ENCODE measurements at places on chromosomes 7 and 10.
A peak's percentile ranks its signal among the peaks of the same experiment; 100 is the strongest.

DNA sequence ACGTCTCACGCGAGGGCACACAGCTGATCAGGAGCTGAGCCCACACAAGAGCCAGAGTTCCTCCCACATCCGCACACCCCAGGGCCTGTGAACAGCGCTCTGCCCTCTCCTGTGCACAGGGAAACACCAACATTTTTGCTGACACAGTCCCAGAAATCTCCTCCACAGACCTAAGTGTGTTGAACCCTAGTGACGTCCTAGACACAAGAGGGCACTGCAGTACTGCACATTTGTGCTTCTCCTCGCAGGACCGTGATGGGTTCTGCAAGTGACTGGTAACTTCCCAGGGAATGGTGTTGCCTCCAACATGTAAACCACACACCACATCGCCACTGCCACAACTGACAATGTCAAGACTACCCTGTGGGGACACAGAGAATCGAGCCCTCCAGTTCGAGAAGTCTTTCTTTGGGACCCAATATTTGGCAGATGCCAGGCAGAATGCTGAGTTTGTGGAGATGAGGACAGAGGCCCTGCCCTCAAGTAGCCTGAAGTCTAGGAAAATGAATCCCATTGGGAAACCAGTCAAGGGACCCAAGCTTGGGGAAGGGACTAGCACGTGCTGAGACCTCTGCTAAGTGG, 170.3 kb downstream of the PAXIP1 start:
- no peak for DNase-seq

GRCh38 chr10:96073722-96074121, 30.3 kb downstream of the CCNJ start:
- no peak for DNase-seq

DNA sequence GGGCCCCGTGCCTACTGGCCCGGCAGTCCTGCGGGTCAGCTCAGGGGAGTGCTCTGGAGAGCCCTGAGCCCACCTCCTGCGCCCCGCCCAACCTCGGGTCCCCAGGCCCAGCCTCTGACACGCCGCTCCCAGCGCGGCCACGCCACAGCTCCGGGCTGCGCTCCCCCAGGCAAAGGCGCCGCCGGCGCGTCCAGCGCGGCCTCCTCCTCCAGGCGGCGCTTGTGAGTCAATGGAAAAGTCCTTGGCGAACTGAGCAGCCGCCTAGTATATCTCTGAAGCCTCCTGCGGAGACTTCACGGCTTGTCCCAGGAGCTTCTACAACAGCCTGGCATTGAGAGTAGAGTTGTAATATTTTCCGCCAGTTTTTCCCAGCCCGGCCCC, 29.5 kb upstream of the BMS1 start:
- peak; percentile 59 for DNase-seq

GRCh38 chr7:134289423-134289822, 27.3 kb downstream of the SLC35B4 start:
- DNase-seq, result no peak

DNA sequence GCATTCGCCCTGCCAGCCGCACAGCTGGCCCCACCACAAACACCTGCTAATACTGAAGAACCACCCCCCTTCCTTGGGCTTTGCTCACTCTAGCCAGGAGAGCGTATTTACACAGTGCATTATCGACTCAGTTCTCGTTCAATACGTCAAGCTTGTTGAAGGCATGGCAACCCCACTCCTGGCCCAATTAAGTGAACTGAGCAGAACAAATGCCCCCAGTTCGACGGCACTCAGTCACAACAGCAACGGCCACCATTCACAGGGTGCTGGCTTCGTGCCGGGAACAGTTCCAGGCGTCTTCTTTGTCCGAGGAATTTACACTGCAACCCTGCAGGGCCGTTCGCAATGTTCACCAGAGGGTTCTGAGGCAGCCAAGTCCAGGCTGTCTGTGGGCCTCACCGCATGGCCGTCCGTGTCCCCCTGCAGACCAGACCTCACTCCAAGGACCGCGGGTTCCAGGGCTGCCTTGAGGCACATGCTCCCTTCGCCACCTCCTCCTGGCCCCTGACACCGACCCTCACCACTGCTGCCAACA, 175.3 kb downstream of the DIP2C start:
- DNase-seq, result no peak

- DNase-seq, result no peak
These were observed 34.3 kb downstream of the LRRC18 start for GRCh38 chr10:48905311-48905710.

GRCh38 chr10:43076876-43077420, at the start of gene RET:
Gene RET, plus strand, starts transcription at chr10:43077069. Its CDS starts 190 bp downstream, at chr10:43077259.
- DNase-seq, result no peak

GRCh38 chr7:39645482-39646407, 22.4 kb downstream of the RALA start:
- no peak for DNase-seq

- DNase-seq, result no peak
These were observed 20.4 kb downstream of the PWWP2B start for GRCh38 chr10:132417257-132417910.

DNA sequence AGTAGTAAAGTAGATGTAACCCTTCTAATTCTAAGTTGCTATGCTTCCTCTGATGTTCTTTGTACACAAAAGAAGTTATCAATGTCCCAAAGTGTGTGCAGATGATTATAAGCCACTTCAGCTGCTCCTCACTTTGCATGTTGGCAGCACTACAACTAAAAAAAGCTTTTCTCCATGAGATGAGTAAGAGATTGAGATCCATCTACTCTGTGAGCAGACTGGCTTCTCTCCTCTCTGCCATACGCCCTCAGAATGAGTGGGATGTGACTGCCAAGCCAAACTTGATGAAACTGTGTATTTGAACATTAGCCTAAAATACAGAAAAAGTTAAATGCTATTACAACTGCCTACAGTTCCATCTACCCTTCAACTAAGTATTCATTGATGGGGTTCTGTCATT, 102.9 kb upstream of the ETV1 start:
- DNase-seq, result no peak

- DNase-seq, result no peak
These were observed 119.4 kb downstream of the ST7 start for GRCh38 chr7:117072620-117073118.

DNA sequence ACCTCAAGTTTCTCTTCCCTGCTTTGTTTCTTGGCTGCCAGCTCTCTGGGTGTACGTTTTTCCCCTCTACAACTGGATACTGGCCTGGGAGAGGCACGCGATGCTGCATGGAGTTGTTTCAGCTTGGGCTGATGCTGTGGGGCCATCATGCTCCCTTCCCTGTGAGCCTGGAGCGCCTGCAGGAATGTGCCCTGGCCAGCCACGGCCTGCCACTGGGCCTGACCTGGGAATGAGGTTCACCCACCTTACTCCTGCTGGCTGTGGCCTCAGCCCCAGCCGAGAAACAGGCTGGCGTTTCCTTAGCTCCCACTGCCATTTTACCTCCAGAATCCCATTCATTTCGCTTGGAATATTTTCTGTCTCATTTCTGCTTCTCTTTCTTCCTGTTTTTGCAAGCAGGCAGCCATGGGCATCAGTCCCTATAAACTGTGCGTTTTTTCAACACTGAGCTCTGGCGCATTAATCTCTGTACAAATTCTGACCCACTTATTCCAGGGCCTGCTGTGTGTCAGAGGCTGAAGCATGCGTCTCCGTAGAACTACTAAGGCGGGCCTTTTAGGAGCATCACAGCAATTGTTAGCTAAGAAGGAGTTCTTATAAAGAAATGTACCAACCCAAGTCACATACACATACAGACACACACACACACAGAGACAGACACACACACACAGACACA, 57.9 kb downstream of the GATA3 start:
- DNase-seq, result no peak

GRCh38 chr7:50349963-50350944, 45.7 kb downstream of the IKZF1 start:
- DNase-seq, result no peak

GRCh38 chr10:287814-288213, 152.6 kb downstream of the ZMYND11 start:
- DNase-seq, result peak; percentile 1

DNA sequence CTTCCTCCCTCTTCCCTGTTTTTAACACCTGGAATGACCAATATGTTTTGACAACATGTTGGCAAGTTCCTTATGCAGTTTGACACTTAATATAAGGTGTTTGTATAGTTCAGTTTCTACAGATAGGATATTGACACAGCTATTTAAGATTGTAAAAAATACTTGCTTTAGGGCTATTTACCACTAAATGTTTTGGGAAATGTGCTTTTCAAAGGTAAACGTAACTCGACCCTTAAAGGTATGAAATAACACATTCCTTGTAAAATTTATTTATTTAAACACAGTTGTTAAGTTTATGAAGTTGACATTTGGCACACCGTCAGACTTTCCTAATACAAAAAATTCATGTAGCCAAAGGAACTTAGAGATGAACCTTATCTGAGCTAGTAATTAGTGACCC, 817.6 kb downstream of the PCDH15 start:
- no peak for DNase-seq

DNA sequence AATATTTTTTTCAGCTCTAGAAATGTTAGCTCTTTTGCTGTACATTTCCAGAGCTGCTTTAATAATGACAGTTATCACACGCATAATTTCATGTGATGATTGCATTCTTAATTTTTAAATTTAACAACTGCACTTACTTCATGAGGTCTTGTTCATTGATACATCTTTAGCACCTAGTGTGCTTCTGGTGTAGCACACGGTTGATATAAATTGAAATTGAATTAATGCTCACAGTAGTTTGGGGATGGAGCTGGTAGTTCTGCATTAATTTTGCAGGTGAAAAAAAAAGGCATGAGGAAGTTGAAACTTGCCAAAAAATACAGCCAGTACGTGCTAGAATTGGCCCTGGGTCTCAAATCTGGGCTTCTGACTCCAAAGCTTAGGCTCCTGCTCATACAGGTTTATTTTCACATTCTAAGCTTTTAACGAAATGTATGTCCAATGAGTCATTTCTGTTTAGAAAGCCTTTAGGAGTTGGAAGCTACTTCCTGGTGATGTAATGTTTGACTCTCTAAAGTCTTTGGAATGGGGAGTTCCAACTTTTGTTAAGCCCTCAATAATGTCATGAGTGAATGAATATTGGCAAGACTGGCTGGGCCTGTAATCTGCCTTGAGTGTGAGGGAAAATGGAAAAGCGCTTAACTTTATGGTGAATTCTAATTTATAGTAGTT, 62.5 kb downstream of the DAGLB start:
- peak; percentile 96 for DNase-seq

- DNase-seq, result peak; percentile 44
These were observed 176.5 kb downstream of the TCF7L2 start for GRCh38 chr10:113126229-113127201.

DNA sequence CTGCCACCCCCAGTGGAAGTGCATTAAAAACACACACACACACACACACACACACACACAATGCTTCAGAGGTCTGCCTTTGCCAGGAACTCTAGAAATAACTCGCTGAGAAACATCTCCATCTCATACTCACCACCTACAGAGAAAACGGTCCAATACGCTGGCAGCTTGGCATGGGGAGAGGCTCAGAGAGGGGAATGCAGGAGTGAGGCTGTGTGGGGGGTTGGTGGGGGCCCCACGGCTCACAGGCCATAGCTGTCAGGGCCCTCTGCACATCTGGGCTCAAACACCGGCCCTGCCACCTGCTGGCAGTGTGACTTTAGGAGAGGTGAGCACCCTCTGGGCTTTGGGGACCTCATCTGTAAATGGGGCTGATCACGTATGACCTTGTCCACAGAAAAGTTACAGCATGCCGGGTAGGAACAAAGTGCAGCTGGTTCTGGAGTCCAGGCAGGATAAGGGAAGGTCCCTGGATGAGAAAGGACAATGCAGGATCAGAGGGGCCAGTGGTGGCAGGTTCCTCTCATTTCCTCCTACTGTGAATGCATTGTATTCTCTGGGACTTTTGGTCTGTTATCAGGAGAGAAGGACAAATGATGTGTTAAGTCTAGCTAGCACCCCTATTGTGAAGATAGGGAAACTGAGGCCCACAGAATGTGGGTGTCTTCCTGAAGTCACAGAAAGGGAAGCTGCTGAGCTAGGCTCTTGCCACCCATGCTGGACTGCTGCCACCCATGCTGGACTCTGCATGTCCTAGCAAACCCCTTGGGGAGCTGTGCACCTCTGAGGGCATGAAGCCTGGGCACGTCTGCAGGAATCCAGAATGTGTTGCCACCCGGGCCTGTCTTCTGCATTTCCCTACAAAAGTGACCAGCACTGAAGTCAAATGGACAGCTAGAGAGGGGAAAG, 404.6 kb downstream of the RPS24 start:
- no peak for DNase-seq

DNA sequence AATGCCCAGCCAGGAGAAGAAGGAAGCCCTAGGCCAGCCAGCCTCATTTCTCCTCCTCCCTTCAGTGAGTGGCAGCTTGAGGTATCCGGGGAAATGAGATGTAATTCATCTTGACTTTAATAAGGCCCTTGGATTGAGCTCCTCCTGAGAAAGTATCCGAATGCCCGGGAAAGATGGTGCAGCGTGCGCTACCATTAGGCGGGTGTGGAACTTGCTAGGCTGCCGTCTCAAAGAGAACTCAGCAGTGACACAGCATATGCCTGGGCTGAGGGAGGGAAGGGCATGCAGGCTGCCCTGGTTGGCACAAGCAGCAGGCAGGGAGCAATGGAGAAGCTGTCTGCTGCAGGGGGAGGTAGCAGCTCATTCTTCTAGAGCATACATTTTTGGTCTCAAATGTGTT, 659.8 kb upstream of the FOXK1 start:
- DNase-seq, result no peak

DNA sequence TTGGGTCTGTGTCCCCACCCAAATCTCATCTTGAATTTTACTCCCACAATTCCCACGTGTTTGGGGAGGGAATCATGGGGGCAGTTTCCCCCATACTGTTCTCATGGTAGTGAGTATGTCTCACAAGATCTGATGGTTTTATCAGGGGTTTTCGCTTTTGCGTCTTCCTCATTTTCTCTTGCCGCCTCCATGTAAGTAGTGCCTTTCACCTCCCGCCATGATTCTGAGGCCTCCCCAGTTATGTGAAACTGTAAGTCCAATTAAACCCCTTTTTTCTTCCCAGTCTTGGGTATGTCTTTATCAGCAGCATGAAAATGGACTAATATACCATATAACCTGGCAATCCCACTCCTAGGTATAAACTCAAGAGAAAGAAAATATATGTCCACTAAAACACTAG, 25.9 kb upstream of the SP4 start:
- no peak for DNase-seq

DNA sequence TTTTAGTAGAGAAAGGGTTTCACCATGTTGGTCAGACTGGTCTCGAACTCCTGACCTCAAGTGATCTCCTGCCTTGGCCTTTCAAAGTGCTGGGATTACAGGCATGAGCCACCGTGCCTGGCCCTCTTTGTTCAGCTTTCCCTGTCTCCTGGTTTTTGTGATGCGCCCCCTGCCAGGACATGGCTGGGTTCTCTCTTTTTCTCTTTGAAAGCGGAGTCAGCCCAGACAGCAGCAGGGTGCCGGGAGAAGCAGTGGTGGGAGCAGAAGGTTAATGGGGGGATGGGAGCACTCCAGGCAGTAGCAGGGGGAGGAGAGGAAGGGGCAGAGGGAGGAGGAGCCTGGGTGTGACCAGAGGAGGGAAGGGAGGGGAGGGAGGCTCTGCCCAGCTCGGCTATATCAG, 1.8 kb downstream of the MUC3A start:
- no peak for DNase-seq

- DNase-seq, result no peak
These were observed 540.7 kb downstream of the CALN1 start for GRCh38 chr7:71871446-71871845.

GRCh38 chr7:90025771-90026170, 128.5 kb upstream of the STEAP1 start:
- no peak for DNase-seq

Data from SW 1271 (cell line).